ENCODE measurements at places on chromosomes 1 and 21. TPM values are rescaled to one million over a fixed set of nuclear protein-coding genes. Genes with fewer than 3 reads are reported as not detected.

- DNase-seq: no peak
Observed at GRCh38 chr1:157915859-157916258, 74.3 kb upstream of the CD5L start.

GRCh38 chr1:63772201-63772600 lies 1.6 kb upstream of the ROR1 start:
- no peak for DNase-seq

GRCh38 chr1:225445639-225446594 lies 18.1 kb upstream of the LBR start:
- no peak for DNase-seq

GRCh38 chr1:167054531-167054930 lies 35.6 kb downstream of the GPA33 start:
- DNase-seq: no peak

DNA sequence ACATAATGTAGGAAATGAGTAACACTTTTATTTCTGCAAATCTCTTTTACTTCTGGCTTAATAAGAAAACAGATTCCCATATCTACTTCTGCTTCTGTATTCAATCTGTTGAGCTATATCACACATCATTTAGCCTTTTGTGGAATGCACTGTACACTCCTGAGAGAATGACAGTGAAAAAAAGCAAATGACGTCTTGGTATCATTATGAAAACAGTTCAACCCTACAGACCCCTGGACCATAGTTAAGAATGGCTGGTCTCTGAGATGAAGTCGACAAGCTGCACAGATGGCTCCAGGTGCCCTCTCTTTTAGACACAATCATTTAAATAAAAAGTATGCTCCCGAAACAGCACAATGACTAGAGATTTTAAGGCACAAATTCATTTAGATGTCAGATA lies 247.0 kb downstream of the RERE start:
- DNase-seq: no peak

GRCh38 chr1:30325085-30325935 lies 398.1 kb downstream of the MATN1 start:
- DNase-seq: no peak

GRCh38 chr1:195763146-195763906 lies 844.9 kb downstream of the KCNT2 start:
- no peak for DNase-seq

DNA sequence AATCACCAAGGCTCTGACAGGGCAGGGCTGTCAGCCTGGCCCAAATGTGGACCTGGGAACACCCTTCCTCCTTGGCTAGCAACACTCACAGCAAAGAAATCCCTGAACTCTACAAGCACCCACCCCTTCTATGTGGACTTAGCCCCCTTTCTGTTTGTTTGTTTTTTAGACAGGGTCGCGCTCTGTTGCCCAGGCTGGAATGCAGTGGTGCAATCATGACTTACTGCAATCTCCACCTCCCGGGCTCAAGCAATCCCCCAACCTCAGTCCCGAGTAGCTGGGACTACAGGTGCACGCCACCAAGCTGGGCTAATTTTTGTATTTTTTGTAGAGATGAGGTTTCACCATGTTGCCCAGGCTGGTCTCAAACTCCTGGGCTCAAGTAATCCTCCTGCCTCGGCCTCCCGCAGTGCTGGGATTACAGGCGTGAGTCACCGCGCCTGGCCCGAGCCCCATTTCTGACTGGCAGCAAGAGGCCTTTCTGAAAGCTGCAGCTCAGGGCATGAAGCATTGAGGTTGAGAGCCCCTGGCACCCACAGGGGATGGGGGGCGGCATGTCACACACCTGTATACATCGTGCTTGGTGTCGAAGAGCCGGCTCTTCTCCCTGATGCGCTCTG lies 16.2 kb downstream of the RIPK4 start:
- no peak for DNase-seq

The VASH2 gene
- total RNA-seq: 0.21 TPM

The GART gene
- total RNA-seq: 265 TPM

The SERTAD4 gene
- total RNA-seq: not detected
